GM12864 (cell line): ENCODE measurements at places on chromosomes 12 and 14.
A peak's percentile ranks its signal among the peaks of the same experiment; 100 is the strongest.

DNA sequence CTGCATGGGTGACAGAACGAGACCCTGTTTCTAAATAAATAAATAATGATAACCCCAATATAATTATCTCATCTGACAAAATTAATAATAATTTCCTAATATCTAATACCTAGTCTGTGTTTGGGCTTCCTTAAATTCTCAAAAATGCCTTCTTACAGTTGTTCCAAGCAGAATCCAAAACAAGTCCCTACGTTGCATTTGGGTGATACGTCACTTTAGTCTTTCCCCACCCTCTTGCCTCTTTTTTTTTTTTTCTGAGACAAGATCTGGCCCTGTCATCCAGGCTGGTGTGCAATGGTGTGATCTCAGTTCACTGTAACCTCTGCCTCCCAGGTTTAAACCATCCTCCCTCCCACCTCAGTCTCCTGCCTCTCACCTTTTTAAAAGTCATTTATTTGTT is 26.7 kb downstream of the VEZT start:
- no peak for DNase-seq

DNA sequence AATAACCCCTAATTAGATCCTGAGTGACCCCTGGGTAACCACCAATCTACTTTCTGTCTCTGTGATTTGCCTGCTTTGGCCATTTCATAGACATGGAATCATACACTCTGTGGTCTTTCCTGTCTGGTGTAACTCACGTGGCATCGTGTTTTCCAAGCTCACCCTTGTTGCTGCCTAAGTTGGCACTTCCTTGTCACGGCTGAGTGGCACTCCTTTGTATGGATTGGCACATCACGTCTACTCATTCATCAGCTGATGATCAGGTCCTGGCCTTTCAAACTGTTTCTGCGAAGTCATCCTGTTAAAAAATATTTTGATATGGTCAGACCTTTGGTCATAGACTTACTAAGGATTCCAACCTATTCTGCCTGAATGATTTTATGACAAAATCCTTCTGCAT is 87.7 kb downstream of the GLT1D1 start:
- DNase-seq = no peak

GRCh38 chr12:111685811-111686573 is at the start of the genes ACAD10 and BRAP:
Gene ACAD10 (plus strand): TSS chr12:111686053. CDS start chr12:111692710, 6,657 bp downstream.
Gene BRAP (minus strand): TSS chr12:111685956. CDS start chr12:111685792, 164 bp downstream.
- DNase-seq = peak; percentile 89

GRCh38 chr14:102316338-102316742 is 3.2 kb upstream of the ZNF839 start:
- no peak for DNase-seq

DNA sequence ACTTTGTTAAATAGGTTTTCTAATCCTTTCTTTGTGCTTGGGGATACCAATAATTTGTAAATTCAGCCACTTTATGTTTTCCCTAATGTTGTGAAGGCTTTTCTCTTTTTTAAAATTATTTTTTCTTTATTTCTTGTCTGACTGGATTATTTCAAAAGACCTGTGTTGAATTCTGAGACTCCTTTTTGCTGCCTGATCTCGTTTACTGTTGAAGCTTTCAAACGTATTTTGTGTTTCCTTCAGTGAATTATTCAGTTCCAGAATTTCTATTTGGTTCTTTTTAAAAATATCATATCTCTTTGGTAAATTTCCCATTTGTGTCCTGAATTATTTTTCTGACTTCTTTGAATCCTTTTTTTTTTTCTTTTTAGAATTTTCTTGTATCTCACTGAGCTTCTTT is 241.6 kb downstream of the LRIG3 start:
- DNase-seq = no peak

GRCh38 chr14:76097547-76097946 is 54.2 kb upstream of the GPATCH2L start:
- DNase-seq = no peak

GRCh38 chr12:77830583-77831351 is at the start of gene NAV3:
Gene NAV3 (plus strand): TSS chr12:77830894. CDS start chr12:77831462, 568 bp downstream.
- no peak for DNase-seq

GRCh38 chr12:71685312-71685906 is 473 bp upstream of the TMEM19 start:
- no peak for DNase-seq

GRCh38 chr12:55818140-55818728 is 393 bp downstream of the ORMDL2 start:
- no peak for DNase-seq

- DNase-seq = no peak
Measured at GRCh38 chr12:53927220-53928029, 11.2 kb upstream of the HOXC13 start.

GRCh38 chr12:1542599-1542998 is 51.8 kb downstream of the FBXL14 start:
- no peak for DNase-seq

DNA sequence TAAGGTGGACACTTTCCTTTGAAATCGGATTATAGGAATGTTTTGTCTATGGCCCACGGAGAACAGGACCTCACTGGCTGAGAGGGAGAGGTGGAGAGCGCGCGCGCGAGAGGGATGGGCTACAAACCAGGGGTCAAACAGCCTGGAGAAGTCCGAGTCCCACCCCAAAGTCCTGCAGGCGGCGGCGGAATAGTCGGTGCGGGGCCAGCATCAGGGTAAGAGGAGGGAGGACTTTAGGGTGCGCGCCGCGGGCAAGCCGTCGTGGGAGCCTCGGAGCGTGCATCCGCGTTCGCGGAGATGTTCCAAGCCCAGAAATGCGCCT is 3.3 kb upstream of the HOXC8 start:
- DNase-seq = no peak

DNA sequence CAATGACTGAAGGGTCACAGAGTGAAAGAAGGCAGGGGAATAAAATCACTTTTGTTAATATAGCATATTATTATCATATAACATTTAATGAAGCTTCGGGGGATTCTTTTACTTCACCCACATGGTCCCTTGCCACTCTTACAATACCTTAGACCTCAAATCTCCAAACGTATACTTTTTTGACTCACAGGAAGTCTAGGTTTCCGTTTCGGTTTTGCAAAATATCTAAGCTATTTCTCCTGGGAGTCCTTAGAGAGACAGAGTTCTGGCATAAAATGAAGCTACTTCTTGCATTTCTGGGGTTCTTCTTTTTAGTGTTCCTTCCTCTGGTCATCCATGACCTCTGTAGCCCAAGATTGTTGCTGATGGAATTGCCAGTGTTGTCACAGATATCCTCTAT is 590.5 kb upstream of the ATP2B1 start:
- DNase-seq = peak; percentile 12

- DNase-seq = no peak
Measured at GRCh38 chr14:73842851-73843250, 8.8 kb upstream of the PTGR2 start.

- no peak for DNase-seq
Measured at GRCh38 chr14:59753512-59753911, 117.1 kb downstream of the RTN1 start.

DNA sequence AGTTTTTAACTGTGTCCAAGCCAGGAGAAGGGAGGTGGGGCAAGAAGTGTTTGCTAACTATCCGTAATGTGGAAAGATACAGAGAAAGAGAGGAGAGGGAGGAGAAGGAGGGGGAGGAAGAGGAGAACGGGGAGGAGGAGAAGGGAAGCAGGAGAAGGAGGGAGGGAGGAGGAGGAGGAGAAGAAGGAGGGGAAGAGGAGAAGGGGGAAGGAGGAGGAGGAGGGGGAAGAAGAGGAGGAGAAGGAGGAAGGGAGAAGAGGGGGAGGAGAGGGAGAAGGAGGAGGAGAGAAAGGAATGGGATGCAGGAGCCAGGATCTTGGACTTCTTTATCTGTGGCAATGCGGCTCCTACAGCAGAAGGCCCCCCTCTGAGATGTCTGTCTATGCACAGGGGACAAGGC is 510.3 kb upstream of the CCDC196 start:
- no peak for DNase-seq

DNA sequence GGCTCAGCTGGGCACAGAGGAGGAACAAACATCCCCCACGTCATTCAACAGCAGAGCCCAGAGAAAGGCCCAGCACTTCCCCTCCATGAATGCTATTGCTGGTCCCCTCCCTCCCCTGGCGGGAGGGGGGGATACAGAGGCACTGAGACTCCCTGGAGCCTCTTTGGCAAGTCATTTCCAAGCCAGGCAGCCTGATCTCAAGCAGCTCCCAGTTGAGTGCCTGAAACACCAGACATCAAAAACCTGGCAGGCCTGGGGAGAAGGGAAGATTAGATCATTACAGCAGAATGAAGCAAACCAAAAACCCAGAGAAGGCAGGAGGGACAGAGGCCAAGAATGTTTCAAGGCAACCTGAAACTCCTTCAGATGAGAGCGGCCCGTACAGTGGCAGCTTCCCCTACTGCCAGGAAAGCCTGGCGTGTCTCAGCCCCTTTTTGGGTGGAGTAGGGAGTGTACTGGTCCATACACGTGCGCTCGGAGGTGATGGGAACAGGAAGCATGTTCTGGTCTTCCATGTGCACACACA is 92.1 kb downstream of the LRRC74A start:
- no peak for DNase-seq

DNA sequence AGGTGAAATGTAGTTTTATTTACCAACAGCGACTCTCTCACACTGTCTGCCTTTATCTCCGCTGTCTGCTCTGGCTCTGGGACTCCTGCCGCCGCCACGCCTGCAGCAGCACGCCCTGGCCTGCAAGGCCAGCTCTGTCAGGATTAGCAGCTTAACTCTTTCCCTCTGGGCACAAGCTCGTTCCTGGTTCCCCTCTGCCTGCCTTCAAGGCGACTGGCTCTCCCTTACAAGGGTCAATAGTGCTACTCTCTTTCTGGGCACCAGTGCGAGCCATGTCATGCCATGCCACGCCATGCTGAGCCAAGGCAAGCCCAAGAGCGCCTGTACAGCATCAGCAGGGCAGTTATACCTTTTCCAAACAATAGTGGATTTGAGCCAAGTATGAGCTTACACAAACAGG is 3.6 kb upstream of the CLEC2B start:
- no peak for DNase-seq

GRCh38 chr12:7872566-7873319 is at the start of gene SLC2A14:
Gene SLC2A14 (minus strand): TSS chr12:7872915. CDS start chr12:7869880, 3,035 bp downstream.
- no peak for DNase-seq
